ENCODE measurements at places on chromosomes 2 and 18.
A peak's percentile ranks its signal among the peaks of the same experiment; 100 is the strongest.

DNA sequence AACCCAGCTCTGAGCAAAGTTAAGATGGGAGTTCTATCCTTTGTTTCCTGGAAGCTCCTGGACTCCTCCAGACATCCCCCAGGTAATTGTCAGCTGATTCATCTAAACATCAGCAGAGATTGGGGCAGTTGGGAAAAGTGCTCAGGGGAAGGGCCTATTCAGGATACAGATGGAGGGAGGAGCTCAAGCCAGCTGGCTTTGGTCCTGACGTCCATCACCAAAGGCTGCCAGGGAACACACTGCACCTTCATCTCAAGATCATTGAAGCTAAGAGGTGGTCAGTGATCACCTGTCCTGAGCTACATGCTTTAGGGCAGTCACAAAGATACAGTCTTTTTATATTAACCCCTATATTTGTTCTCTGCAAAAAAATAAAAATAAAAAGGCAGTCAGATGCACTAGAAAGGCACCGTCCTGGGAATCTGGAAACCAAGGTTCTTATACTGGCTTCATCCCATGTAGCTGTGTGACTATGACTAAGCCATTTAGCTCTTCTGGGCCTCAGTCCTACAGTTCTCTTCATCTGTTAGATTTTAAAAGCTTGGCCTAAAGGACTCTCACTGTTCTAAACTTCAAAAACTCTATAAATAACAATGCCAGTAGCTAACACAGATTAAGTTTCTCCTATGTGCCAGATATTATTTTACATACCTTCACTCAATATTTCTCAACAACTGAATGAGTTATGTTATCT is 446.5 kb downstream of the BCL11A start:
- no peak for DNase-seq

DNA sequence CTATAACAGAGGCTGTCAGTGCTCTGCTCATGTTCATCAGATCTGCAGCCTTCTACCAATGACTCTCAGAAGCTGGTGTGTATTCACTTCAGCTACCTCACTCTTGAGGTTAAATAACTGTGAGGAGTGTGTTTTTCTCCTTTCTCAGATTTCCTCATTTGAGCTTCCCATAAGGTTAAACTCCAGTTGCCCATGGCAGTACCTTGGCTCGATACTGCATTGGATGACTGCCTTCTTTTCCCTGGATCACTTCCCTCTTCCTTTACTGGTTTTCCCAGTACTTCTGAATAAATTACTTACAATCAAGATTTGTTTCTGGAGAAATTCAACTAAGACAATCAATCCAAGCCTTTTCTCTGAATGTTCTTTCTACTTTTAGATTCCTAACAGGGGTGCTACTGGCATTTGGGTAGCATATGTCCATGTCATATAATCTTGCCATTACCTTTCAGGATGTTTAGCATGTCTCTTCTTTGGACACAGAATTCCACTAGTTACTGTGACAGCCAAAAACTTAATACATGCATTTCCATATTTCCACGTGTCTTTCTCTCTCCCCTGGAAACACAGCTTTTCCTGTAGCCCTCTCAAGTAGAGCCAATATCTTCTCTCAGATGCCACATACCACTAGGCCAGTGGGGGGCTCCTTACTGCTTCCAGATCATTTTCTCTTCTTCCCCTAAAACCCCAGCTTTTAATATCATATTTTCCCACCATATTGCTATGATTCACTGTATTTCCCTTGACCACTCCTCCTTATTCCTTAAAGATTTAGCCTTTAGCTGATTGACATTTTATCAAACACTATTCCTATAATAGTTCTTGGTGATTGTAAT is 15.0 kb upstream of the SPOPL start:
- DNase-seq: no peak

GRCh38 chr18:55136258-55136657 is 177.0 kb upstream of the CCDC68 start:
- DNase-seq: no peak

DNA sequence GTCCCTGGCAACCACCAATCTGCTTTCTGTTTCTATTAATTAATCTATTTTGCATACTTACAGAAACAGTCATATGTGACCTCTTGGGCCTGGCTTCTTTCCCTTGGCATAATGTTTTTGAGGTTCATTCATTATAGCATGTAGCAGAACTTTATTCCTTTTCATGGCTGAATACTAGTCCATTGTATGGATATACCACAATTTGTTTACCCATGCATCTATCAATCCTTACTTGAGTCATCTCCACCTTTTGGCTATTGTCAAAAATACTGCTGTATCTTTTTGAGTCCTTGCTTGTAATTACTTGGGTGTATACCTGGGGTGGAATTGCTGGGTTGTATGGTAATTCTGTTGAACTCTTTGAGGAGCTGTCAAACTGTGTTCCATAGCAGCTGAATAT is 126.8 kb downstream of the CTIF start:
- DNase-seq: no peak

- no peak for DNase-seq
These were observed 44.6 kb upstream of the RAPH1 start for GRCh38 chr2:203579730-203580129.

DNA sequence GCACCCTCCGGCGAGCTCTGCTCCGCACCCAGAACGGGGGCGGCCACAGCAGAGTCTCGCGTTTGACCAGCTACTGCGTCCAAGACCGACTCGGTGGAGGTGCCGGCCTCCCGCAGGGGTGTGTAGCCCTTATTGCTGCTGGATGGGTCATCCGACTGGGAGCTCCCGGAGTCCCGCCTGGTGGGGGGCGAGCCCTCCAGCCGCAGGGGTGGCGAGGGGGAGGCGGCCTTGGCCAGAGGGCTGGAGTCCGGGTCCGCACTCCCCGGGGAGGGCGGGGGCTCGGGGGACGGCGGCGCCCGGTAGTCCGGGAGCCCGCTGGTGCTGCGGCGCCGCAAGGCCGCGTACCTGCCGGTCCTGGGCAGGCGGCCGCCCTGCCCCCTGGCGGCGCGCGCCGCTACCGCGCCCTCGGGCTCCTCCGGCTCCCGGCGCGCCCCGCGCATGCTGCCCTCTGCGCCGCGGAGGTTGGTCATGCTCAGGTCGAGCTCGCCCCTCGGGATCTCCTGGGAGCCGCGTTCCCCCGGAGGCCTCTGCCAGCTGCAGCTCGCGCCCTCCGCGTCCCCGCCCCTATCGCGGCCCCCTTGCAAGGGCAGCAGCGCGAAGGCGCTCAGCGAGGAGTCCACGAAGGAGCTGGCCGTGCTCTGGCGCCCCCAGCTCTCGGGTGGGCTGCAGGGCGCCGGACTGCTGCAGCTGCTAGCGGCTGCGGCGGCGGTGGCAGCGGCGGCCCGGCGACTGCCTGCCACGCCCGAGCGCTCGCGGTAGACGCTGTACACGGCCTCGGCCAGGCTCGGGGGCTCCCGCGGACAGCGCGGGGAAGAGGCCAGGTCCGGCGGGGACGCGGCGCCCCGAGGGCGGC is 4.8 kb downstream of the TMEM200C start:
- DNase-seq: no peak

DNA sequence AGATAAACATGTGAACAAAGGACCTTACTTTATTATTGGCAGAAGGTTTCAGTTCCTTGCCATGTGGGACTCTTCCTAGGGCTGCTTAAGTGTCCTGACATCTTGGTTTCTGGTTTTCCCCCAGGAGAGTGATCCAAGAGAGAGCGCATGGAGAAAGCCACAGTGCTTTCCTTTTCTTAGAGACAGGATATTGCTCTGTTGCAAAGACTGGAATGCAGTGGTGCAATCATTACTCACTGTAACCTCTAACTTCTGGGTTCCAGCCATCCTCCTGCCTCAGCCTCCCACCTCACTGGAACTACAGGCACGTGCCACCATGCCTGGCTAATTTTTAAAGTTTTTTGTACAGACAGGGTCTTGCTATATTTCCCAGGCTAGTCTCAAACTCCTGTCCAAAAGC is 38.1 kb upstream of the TCF7L1 start:
- DNase-seq: peak; percentile 48

GRCh38 chr2:99615247-99615771 is 125.5 kb upstream of the REV1 start:
- DNase-seq: peak; percentile 38

DNA sequence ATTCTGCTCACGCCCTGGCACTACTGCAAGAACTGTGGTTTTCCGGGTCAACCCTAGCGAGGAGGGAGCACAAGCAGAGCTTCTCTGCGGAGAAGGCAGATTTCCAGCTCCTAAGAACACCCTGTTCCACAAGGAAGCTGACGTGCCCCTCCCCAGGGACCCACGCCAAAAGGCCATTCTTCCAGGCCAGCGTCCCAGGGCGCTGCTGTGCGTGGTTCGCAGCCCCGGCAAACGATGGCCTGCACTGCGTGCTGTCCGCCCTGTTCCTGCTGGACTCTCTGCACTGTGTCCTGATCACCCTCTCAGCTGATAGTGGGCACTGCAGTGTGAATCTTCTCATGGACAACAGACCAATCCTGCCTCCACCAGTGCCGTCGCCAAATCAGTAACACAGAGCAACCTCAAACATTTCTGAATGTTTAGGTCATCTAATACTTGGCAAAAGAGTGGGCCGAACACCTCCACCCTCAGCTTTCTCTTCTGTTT is 49.1 kb downstream of the ADI1 start:
- peak; percentile 91 for DNase-seq

DNA sequence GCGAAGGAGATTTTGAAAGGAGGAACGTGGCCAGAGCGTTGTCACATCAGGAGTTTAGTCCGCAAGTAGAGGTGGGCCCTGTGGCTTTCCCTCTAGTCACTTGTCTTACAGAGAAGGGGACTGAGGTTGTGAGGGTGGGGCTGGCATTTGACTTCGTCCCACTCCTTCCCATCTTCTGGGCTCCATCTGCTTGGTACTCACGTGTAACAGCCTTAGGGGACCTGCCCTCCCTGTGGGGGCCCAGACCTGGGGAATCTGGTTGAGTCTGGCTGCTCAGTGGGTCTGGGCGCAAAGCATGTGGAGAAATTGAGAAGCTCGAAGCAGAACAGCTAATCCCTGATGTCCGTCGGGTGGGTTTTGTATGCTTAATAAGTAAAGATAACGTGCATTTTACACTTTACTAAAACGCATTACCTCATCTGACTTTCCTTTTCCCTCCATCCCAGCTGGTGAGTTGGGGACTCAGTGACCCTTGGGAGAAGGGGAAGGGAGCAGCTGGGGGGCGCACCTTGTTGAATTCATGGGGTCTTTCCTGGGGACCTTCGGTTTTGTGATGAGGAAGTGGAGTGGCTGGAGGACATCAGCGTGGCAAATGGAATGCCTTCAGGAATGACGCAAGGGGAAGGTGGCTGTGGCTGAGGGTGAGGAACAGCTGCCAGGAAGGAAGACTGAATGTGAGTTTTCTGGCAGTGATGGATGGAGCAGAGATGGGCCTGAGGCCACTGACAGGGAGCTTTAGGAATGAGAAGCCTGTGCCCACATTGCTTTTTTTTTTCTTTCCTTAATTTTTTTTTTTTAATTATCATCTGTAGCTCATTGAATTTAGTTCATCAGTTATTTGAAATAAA is 44.8 kb downstream of the ASAP2 start:
- peak; percentile 95 for DNase-seq

Data from GM23248 (cell line).